ENCODE measurements at places on chromosomes 6 and 20.

GRCh38 chr6:89939144-89939543, 44.9 kb downstream of the GJA10 start:
- no peak for DNase-seq

GRCh38 chr6:68778356-68779020, 143.4 kb downstream of the ADGRB3 start:
- DNase-seq: peak; percentile 75

DNA sequence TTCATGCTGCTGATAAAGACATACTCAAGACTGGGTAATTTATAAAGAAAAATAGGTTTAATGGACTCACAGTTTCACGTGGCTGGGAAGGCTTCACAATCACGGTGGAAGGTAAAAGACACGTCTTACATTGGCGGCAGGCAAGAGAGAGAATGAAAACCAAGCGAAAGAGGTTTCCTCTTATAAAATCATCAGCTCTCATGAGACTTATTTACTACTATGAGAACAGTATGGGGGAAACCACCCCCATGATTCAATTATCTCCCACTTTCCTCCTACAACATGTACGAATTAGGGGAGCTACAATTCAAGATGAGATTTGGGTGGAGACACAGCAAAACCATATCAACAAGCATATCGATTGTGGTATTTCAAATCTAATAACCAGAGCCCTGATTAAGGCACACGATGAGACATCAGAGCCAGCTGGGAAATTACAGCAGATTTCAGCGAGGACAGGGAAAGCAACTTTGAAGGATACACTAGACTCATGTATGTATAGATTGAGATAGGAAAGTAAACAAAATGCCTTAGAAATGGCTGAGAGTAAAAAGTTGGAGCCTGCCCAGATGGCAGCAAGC, 129.8 kb upstream of the GJE1 start:
- no peak for DNase-seq

DNA sequence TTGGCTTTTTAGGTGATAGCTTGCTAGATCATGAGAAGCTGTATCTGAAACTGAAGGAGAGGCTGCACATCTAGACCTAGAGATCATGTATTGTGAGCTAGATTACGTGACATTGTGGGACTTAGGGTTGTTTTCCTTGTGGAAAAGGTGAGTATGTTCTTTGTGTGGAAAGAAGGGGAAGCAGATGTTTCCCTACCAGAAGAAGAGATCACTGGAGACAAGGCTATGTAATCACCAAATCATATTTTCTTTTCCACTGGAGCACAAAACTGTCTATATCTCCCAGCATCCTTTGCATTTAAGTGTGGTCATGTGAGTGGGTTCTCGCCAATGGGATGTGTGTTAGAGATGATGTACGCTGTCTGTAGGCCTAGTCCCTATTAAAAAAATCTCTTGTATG, 7.0 kb upstream of the EPB41L2 start:
- no peak for DNase-seq

DNA sequence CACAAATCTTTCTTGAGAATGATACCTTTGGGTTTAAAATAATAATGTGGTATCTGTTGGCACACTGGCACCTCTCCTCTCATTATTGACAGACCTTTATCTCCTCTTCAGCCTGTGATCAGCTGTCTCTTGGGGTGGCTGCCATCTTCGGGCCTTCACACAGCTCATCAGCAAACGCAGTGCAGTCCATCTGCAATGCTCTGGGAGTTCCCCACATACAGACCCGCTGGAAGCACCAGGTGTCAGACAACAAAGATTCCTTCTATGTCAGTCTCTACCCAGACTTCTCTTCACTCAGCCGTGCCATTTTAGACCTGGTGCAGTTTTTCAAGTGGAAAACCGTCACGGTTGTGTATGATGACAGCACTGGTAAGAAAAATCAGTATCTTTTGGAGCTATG, 232.8 kb downstream of the GRIK2 start:
- DNase-seq: no peak

DNA sequence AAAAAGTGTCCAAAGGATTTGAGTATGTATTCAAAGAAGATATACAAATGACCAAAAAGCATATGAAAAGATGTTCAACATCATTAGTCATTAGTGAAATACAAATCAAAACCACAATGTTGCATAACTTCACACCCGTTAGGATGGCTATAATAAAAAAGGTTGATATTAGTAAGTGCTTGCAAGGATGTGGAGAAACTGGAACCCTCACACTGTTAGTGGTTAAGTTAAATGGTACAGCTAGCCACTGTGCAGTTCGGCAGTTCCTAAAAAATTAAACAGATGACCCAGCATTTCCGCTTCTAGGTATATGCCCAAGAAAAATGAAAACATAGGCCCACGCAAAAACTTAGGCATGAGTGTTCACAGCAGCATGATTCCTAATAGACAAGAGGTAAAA, 38.6 kb downstream of the IBTK start:
- DNase-seq: peak; percentile 1

DNA sequence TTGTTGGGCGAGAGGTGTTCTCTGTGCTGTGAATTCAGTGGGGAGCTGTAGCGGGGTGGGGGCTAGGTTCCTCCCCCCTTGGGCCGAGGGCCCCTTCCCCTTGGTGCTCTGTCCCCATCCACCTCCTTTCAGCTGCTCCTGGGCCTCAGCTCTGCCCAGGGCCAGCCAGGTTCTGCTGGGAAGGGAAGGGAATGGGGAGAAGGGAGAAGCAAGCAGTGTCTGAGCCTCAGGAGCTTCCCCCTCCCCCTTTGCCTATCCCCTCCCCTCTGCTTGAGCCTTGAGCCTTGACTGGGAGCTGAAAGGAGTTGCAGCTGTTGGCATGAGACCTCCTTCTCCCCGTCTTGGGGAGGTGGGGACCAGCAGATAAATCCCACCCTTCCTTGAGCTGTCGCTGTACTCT, 576 bp upstream of the RRP36 start:
- peak; percentile 9 for DNase-seq

DNA sequence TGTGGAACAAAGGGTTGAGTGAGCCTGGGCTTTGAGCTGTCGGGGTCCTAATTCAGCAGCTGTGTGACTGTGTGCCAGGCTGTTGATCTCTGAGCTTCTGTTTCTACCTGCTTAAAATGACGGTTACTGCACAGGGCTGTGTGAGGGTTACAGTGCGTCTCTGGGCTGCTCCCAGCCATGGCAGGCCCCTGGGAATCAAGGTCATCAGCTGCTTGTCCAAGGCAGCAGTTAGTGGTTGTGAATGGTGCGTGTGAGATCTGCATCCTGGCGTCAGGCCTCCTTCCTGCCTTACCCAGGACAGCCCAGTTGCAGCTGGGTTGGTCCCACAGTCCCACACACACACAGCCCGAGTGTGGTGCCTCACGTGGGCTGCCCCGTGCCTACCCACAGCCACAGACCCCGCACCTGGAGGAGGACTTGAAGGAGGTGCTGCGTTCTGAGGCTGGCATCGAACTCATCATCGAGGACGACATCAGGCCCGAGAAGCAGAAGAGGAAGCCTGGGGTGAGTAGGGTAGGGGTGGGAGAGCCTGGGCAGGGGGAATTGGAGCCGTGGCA, 15.6 kb downstream of the GTSF1L start:
- no peak for DNase-seq

DNA sequence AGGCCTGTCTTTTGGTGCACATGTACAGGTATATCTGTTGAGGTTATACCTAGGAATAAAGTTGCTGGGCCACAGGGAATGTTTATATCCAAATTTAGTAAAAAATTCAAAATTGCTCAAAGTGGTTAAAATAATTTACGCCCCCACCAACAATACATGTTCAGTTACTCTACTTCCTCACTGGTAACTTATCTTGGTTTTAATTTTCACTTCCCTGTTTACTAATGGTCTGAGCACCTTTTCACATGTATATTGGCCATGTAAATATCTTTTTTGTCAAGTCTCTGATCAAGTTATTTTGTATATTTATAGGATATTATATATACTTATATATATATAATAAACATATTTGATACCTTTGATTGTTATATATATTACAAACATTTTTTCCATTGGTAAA, 9.7 kb downstream of the PDE7B start:
- no peak for DNase-seq

- no peak for DNase-seq
Measured at GRCh38 chr6:144298194-144298593, 13.1 kb downstream of the UTRN start.

- peak; percentile 45 for DNase-seq
Measured at GRCh38 chr20:59525500-59526241, 78.7 kb upstream of the PHACTR3 start.

DNA sequence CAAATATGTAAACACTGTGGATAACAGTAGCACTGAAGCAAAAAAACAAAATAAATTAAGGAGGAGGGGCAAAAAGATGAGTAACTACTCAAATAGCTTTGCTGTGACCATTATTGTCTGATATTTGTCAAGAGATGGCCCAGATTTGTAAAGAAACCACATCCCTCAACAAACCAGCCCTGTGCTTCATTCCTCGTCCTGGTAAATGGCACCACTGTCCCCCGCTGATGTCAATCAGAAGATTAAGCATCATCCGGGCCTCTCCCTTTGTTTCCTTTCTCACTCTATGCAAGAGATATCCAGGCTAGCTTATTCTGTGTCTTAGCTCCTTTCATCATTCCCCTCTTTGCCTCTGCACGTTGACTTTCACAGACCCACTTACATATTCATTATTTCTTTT, 259.0 kb downstream of the SYNE1 start:
- peak; percentile 51 for DNase-seq

- no peak for DNase-seq
Measured at GRCh38 chr6:6784514-6785162, 196.1 kb downstream of the LY86 start.

- DNase-seq: no peak
Measured at GRCh38 chr20:34941226-34941625, 14.4 kb downstream of the GSS start.

GRCh38 chr20:45842169-45842812, 8.7 kb downstream of the SNX21 start:
- DNase-seq: no peak

DNA sequence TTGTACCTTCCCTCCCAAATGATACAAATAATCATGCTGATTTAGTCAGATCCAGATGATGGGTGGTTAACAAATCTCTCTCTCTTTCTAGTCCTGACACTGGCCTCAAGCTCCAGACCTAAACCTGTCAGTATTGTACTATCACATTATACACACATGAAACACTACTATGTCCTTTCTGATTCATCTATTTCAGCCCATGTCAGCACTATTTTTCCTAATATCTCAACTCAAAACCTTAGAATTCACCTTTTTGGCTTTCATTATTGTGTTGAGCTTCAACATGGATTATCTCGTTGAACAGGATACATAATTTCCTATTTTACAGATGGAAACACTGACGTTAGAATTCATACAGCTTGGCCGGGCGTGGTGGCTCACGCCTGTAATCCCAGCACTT, 3.5 kb downstream of the PIGU start:
- DNase-seq: no peak

GRCh38 chr6:149027484-149027883, 280.7 kb downstream of the UST start:
- DNase-seq: no peak

DNA sequence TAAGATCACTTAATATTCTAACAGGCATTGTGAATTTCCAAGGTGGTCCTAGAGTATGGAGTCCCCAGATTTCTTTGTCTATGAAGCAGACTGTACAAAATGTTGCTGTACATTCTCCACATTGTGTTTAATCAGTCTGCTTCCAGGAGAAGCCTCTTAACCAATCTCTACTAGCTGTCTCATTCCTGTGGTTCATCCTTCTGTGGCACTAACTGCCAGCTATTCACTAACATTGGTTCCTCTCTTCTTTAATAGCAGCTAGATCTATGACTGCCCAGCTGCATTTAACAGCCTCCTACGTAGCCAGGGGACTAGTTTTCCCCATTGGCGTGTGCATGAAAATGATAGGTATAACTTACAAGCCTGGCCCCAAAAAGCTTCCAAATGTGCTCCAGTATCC, 395.4 kb downstream of the SAMD5 start:
- peak; percentile 9 for DNase-seq

DNA sequence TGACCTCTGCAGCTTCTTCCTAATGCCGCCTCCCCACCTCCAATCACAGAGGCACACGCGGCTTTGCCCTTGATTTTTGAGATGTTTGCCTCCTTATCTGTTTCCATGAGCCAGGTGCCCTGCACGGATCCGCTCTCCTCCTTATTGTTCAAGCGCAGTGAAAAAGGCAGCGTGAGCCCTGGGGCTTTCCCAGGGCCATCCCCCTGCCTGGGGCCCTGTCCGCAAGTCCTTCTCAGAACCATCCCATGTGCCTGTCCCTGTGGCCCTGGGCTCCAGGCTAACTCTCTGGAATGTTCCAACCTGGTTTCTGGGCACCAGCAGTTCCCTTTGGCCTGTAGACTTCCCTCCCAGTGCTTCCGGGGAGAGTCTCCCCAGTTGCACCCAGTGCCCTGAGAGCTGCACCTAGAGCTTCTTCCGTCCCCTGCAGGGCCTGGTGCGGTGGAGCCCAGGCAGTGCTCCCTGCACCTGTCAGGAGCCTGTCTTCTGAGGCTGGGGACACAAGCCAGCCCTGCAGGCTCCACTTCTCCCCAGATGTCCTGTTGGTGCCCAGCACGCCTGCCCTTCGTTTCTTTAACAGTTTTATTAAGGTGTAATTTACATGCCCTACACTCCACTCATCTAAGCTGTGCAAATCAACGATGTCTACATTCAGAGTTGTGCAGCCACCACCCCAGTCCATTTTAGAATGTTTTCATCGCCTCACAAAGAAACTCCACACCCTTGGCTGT, 330.3 kb downstream of the CDH4 start:
- DNase-seq: no peak

DNA sequence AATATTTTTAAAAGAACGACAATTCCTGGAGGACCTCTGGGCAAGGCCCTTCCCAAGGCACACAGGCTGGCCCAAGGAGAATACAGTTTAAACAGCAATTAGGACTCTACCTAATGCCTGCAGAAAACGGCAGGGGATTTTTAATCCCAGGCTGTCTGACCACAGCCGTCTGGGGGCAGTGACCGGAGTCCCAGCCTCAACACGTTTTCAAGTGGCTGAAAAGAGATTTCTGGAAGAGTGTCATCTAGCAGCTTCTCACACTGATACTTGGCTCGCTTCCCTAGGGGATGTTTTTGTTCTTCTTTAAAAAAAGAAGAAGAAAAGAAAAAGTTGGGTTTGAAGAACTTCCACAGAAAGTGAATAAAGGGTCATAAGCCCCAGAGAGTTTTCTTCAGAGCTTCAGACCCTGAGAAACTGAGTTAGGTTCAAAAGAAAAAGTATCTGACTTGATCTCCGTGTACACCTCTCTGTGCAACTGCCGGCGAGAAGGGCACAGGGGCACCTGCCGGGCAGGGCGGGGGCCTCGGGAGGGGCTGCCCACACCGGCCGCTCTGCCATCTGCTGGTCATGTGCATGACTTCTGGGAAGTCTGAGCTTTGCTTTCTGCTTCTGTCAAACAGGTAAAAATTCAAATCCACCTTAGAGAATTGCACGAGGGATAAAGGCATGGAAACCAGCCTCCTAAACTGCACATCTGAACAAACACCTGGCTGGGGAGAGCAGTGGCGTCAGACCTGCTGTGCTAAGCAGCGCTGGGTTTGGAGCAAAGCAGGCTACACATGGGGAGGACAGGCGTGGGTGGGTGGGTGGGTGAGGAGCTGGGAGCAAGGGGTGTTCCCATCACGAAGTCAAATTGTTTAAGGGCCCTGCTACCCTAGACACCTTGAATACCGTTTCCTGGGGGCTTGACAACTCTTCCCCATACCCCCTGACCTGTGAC, 33.0 kb downstream of the RRBP1 start:
- no peak for DNase-seq

- DNase-seq: no peak
Measured at GRCh38 chr6:29679962-29680361, 990 bp downstream of the ZFP57 start.
